ENCODE measurements at places on chromosomes 3 and 15. TPM values are rescaled to one million over a fixed set of nuclear protein-coding genes. Genes with fewer than 3 reads are reported as not detected.
A peak's percentile ranks its signal among the peaks of the same experiment; 100 is the strongest.

GRCh38 chr3:39180183-39180545, 12.2 kb downstream of the XIRP1 start:
- no peak for DNase-seq

DNA sequence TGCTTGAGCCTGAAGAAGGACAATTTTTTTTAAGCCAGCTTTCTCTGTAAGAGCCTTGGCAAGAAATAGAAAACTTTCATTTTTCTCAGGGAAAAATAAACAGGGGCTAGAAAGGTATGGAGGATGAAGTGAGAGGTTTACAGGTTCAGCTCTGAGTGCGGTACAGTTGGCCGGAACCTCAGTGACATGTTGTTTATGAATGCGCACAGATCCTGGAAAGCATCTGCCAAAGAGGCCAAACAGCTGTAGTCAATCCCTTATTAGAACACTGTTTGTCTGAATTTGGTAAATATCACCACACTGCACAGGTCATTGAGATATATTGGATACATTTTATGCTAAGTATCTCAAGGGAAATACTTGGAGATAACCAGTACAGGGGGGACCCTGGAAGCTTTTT, 561.8 kb upstream of the MDFIC2 start:
- no peak for DNase-seq

DNA sequence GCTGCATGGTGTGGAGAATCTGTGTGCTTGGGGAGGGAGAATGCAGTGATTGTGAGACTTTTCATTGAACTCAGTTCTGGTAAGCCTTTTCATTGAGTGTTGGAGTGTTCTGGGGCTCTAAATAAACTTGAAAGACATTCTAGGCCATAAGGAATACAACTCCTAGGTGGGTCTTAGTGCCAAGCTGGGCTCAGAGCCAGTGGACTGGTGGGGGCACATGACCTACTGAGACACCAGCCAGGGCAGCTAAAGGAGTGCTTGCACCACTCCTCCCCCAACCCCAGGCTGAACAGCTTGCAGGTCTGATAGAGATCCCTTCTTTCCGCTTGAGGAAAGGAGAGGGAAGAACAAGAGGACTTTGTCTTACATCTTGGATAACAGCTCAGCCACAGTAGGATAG, 21.7 kb upstream of the KPNA4 start:
- no peak for DNase-seq

GRCh38 chr3:179544981-179545645, 17.6 kb upstream of the ACTL6A start:
- DNase-seq, result peak; percentile 76

GRCh38 chr3:124966521-124967445, 32.2 kb upstream of the MUC13 start:
- no peak for DNase-seq

DNA sequence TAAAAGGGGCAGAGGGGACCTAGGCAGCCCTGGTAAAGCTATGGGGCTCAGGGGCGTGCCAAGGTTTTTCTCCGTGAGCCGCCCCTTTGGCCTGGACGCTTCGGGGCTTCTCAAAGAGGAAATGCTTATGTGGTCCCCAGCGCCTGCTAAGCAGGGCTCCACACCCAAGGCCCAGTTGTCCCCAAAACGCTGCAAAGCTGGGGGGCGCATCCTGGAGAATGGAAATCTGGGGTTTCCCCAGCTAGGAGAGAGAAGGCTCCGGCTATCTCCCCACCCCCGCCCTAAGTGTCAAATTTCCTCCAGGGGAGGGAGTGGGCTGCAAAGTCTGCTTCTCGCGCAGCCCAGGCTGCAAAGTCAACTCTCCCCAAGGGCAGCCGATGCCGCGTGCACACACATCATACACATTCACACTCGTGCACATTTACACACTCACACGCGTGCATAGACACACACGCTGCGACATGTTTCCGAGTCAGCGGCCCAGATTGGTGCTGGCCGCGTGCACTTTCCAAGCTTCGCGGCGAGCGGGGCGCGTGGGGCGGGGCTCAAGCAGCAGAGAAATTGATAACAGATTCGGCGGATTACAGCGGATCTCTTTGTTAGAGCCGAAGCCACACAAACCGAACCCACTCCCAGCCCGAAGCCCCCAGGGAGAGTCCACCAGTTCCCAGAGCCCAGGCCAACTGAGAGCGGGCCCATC, 4.5 kb downstream of the WNT5A start:
- DNase-seq, result peak; percentile 59

Gene GOLGA8G
- total RNA-seq, result not detected

GRCh38 chr3:9623148-9623547, 26.2 kb upstream of the MTMR14 start:
- DNase-seq, result peak; percentile 52

DNA sequence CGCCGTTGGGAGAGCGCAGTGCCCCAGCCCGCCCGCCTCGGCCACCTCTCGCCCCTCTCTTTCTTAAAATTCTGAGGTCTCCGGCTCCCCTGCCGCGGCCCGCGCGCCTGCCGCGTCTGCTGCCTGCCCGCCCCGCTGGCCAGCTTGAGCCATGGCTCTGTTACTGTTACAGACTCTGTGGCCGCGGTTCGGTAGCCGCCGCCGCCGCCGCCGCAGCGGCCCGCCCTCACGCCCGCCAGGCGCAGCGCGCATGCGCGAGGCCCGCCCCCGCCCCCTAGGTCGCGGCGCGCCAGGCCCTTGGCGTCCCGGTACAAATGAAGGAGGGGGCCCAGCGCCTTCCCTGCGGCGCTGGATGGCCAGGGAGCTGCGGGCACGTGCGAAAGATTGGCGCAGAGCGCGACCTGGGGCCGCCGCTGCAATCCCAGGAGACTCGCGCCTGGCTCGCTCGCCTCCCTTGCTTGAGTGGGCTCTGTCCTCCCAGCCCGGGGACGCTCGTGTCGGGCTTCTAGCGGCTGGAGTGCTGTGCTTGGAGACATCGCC, at the start of gene ONECUT1:
TSS of gene ONECUT1 (minus strand) at position 168 of the 540 bp plus-strand sequence. CDS start 452 bp downstream, outside the sequence.
- DNase-seq, result peak; percentile 43

Gene LMLN
- total RNA-seq, result 5.8 TPM

DNA sequence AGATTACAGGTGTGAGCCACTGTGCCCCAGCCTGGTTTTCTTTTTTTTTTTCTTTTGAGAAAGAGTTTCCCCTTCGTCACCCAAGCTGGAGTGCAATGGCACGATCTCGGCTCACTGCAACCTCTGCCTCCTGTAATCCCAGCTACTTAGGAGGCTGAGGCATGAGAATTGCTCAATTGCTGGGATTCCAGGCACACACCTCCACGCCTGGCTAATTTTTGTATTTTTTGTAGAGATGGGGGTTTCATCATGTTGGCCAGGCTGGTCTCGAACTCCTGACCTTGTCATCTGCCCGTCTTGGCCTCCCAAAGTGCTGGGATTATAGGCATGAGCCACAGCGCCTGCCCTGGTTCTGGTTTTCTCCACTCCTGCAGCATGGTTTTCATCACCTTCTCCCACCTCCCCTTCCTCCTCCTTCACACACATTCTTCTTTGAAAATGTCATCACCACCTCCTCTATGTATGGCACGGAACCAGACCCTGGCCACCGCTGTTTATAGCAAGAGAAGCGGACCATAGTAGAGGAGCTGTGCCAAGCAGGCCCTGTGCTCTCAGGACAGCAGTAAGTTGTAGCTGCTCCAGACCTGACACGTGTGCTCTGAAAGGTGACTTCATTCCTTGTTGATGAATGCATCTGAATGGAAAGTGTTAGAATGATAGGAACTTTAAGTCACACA, 14.6 kb upstream of the AHSG start:
- no peak for DNase-seq

Gene DNAH1
- 0.78 TPM for total RNA-seq

Data from RPMI7951 (cell line).